ENCODE measurements at places on chromosomes 7 and 10. TPM values are rescaled to one million over a fixed set of nuclear protein-coding genes. Genes with fewer than 3 reads are reported as not detected.

DNA sequence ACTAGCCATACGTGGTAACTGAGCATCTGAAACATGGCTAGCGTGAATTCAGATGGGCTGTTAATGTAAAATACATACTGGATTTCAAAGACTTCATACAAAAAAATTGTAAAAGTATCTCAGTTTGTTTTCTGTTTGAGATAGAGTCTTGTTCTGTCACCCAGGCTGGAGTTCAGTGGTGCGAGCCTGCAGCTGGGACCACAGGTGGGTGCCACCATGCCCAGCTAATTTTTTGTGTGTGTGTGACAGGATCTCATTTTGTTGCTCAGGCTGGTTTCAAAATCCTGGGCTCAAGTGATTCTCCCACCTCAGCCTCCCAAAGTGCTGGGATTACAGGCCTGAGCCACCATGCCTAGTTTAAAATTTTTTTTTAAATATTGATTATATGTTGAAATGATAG lies 4.5 kb downstream of the TMEM243 start:
- DNase-seq = no peak

DNA sequence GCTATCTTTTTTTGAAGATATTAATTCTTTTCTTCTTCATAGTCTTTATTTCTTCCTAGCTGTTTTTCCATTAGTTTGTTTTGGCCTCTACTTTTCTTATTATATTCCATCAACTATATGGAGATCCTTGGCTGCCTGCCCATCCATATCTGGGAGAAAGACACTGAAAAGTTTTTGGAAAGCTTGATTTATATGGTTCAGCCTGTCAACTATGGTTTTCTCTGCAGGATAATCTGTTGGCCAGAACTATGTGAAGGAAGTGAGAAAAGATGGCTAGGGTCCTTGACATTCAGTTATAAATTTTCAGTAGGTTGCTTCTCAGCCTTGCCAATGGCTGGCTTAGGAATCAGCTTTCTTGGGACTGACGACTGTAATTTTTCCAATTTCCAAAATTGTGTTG lies 10.0 kb upstream of the CDK14 start:
- no peak for DNase-seq

DNA sequence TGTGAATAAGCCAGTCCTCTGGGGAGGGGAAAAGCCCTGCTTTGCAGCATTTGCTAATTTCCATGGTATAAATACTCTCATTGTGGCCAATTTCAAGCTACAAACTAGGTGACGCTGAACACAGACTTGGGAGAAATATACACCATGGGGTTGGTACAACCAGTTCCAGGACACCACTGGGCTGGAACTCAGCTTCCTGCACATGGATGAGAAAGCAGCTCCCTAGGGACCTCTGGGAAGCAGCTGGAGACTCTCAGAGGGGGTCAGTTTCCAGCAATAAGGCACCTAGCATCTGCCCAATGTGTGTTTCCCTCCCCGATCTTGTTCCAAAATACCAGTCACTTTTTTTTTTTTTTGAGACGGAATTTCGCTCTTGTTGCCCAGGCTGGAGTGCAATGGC lies 56.8 kb upstream of the WDR11 start:
- no peak for DNase-seq

- no peak for DNase-seq
These were observed 62.2 kb downstream of the SAMD9 start for GRCh38 chr7:93055543-93056107.

Gene FAM237B
- not detected for total RNA-seq

Gene PPP1R17
- total RNA-seq = not detected
